AG09319 (cell line): ENCODE measurements at places on chromosomes 2 and 18.

DNA sequence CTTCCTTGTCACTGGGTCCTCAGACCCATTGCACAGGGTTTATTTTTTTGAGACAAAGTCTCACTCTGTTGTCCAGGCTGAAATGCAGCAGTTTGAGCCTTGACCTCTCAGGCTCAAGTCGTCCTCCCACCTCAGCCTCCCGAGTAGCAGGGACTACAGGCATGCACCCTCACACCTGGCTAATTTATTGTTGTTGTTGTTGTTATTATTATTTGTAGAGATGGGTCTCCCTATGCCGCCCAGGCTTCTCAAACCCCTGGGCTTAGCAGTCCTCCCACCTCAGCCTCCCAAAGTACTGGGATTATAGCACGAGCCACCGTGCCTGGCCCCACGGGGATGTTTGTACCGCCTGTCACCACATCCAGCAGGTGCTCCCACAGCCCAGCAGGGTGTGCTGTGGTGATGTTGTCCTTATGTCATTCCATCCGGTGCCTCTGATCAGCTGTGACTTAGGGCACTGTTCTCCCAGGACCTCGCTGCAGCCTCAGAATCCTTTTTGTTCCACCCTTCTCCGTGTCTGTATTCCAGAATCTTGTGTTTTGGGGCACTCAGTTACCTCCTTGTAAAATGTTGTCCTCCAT, 182.3 kb downstream of the INO80D start:
- DNase-seq: no peak

GRCh38 chr2:85283641-85284040, 44.1 kb downstream of the TGOLN2 start:
- DNase-seq: no peak

DNA sequence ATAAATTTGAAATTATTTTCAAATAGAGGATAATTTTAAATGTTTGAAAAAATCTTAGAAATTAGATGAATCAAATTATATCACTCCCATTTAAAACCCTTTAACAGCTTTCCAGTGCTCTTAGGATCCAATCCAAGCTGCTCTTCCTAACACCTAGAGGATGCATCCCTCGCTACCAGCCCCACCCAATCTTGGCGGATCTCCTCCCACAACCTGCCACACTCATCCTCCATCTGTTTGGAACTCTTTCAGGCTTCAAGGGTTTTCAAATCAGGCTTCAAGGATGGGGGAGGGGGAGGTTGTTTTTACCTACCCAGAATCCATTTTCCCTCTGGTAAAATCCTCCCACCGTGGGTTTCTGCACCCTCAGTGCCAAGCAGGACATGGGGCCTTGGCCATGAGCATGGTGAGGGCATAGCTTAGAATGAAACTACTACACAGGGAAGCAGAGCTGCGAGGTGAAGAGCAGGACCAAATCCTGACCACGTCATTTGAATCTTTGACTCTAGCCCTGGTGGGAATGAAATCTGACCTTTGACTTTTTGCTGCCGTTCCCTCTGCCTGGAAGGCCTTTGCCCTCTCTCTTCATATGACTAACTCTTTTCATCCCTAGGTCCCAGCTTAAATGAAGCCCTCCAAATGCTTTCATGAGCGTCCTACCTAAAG, 113.0 kb upstream of the MAPRE2 start:
- no peak for DNase-seq

GRCh38 chr2:121513597-121514333, 16.9 kb upstream of the RNU4ATAC start:
- DNase-seq: no peak

DNA sequence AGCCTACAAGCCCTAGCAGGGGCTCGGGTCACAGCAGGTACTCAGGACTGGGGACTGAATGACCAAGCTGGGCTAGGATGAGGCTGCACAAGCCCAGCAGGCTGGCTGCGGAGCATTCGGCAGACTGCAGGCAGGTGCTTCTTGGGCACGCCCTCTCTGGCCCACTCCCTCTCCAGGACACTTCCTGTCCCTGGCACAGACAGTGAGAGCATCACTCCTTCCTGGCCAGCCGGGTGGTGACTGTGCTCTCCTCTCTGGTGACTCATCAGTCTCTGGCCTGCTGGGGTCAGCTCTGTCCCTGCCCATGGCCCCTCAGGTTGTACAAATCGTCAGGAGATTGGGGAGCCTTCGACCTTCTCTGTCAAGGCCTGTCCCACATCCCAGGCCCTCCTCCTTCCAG, 22.5 kb downstream of the C1QL2 start:
- DNase-seq: no peak

GRCh38 chr2:9252002-9252357, 45.4 kb downstream of the ASAP2 start:
- DNase-seq: no peak

DNA sequence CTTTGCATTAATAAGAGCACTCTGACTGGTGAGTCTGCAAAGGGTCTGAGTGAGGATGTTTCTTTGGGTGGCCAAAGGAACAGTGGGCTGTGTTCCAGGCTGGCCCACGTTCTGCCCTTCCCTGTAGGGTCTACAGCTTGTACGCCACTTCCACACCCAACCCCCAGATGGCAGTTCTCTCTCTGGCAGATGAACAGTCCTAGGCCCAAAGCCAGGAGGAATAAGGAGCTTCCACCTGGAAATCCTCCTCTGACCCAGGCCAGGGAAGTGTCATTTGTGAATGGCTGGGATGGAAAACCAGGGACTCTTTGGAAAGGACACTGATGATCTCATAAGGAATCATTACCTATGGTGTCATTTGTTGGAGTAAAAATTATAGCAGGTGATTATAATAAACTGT, 6.6 kb downstream of the OTOF start:
- DNase-seq: no peak

GRCh38 chr2:162172802-162173370, 20.8 kb upstream of the GCG start:
- DNase-seq: no peak

DNA sequence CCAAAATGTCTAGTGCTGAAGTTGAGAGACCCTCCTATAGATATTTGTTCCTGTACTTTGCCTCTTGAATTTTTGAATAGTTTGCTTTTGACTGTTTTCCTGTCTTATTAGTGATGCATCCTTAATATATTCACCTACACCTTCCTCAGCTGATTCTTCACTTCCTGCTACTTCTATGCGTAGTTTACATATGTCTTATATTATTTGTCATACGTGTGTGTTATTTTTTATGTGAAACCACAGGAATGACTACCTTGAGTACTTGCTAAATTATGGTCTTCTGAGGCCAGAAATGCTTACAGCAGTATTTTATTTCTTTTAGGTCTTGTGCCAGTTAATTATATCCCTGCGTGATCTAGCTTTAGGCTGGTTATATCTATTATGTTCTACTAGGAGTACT, 9.9 kb downstream of the UBE2E3 start:
- no peak for DNase-seq

DNA sequence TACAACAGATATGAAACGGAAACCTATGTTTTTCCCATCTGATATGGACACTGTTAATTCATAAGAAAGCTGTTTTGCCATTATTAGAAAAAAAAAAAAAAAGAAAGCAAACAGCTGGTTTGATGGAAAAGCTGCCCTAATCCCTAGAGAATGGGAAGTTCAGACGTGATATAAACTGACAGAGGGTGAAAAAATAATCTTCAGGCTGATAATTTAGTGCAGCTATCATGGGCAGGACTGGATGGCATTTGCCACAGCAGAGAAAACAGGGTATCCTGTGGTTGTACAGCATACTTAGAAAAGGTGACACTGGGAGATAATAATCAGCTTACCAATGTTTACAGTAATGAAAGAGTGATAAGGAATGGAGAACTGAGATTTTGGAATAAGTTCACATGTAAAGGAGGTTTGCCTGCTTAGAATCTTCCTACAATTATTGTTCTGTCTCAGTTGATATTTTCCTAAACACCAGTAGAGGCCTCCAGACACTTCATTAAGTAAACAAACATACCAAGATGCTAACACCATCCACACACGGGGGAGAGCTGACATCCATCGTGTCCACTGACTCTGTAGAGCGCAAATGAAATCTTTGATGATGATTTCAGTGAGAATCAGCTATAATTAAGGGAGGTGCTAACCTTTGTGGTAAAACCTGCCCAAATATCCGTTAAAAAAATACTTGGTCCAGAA, 211.6 kb upstream of the MMADHC start:
- peak; percentile 11 for DNase-seq

DNA sequence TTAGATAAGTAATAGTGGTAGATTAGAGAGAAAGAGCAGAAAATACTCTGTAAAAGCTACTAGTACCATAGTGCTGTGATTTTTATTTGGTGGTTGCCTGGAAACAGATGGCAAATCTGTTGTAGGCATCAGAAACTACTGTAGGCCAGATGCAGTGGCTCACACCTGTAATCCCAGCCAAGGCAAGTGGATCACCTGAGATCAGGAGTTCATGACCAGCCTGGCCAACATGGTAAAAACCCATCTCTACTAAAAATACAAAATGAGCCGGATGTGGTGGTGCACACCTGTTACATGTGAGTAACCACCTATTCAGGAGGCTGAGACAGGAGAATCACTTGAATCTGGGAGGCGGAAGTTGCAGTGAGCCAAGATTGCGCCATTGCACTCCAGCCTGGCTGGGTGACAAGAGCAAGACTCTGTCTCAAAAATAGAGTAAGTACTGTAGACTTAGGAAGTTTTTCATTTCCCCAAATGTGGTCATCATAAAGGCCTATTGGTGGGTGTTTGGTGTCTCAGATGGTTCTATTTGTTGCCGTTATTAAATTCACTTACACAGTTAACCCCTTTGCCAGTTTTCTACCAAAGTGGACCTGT, 79.6 kb downstream of the SPTBN1 start:
- no peak for DNase-seq

DNA sequence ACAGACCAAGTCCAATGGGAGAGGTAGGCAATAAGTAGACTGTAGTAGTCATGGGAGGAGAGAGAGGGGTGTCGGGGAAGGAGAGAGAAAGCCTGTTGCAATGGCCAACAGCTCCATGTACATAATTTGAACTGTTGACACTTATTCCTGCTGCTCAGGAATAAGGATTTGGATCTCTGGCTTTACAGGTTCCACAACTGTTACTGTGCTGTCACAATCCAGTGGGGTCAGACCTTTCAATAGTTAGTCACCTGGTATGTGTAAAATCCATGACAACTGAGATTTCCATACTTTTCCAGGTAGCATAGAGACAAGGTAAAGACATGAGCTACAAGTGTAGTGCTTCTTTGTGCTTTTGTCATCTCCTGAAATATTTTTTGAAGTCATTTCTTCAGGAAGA, 47.5 kb upstream of the RIOK3 start:
- DNase-seq: no peak

GRCh38 chr18:21602299-21602587, 1.7 kb upstream of the ESCO1 start:
- DNase-seq: no peak

- no peak for DNase-seq
Observed at GRCh38 chr2:129443865-129444739, 535.4 kb upstream of the RAB6C start.

DNA sequence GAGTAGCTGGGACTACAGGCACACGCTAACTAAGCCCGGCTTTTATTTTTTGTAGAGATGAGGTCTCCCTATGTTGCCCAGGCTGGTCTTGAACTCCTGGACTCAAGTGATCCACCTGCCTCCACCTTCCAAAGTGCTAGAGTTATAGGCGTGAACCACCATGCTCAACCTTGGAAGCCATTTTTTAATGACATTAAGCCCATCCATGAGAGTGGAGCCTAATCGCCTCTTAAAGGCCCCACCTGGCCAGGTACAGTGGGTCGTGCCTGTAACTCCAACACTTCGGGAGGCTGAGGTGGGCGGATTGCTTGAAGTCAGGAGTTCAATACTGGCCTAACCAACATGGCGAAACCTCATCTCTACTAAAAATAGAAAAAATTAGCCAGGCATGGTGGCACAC, 41.6 kb upstream of the TFCP2L1 start:
- DNase-seq: no peak

- no peak for DNase-seq
Observed at GRCh38 chr2:183597841-183598240, 473.6 kb downstream of the NUP35 start.

DNA sequence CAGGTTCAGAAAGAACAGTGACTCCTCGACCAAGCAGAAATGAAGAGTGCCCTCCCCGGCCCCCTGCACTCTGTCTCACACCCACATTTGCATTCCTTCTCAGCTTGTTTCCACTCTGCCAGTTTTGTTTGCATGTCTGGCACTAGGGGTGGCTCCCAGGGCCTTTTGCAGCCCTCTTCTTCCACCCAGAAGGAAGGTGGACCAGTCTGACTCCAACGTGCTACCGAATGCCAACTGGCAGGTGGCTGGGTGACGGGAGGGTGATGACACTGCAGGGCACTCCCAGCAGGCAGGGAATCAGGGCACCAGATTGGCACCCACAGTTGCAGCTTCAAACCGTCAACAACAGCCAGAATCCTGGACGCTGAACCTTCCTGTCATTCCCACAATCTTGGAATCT, 371.1 kb downstream of the TXNL1 start:
- DNase-seq: no peak

- no peak for DNase-seq
Observed at GRCh38 chr18:57859314-57859713, 56.2 kb upstream of the ATP8B1 start.

GRCh38 chr2:209973328-209973727, 29.1 kb upstream of the RPE start:
- DNase-seq: no peak

- no peak for DNase-seq
Observed at GRCh38 chr18:34212511-34212910, 12.2 kb downstream of the NOL4 start.

GRCh38 chr18:59517446-59518165, 158.5 kb upstream of the LMAN1 start:
- DNase-seq: no peak

DNA sequence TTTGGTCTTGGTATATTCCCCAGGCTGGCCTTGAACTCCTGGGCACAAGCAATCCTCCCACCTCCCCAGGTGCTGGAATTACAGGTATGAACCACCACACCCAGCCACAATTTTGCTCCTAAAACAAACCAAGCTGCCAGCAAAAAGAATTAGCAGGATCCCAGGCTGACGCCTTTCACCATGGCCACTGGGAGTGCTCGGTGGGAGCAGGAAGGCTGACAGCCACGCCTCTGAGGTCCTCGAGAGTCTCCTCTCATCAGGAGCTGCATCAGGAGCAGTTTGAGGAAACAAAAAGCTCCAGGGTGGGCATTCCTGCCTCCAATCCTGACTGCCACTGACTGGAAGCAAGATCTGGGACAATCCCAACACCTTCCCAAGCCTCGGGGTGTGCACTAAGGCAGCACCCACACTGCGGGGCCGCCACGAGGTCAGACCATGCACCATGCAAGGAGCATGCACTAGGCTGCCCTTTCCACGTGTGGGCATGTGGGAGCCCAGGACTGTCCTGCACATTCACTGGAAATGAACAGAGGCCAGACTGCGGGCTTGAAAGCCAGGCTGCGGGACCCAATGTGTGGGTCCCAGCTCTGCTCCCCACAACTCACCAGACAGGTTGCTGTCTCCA, 51.4 kb downstream of the TFCP2L1 start:
- no peak for DNase-seq

DNA sequence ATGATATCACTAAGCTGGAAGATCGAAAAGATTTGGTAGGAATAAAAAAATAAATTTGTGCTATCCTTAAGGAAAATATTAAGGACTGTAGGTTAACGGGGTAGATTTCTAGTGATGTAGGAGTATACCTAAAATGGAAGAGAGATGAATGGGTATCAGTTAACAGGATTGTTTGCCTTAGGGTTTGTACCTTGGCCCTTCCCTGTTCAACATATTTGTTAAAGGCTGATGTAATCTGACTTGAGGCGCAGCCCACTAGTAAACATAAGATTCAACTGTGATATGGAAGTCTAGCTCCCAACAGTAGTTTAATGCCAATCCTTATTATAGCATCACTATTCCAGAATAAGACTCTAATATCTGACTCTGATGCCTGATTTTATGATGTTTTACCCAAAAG, 685.2 kb downstream of the DCC start:
- no peak for DNase-seq
